ENCODE measurements at places on chromosomes 1 and 21. TPM values are rescaled to one million over a fixed set of nuclear protein-coding genes. Genes with fewer than 3 reads are reported as not detected.

Gene SYPL2
- total RNA-seq: not detected

Gene CCDC18
- 6.9 TPM for total RNA-seq

Gene LCE1E
- total RNA-seq: not detected

Gene DNAH14
- not detected for total RNA-seq

Gene KCNK1
- total RNA-seq: not detected

Measured in CD8-positive, alpha-beta T cell (primary cell).